RPMI7951 (cell line): ENCODE measurements at places on chromosomes 1 and 21. TPM values are rescaled to one million over a fixed set of nuclear protein-coding genes. Genes with fewer than 3 reads are reported as not detected.
A peak's percentile ranks its signal among the peaks of the same experiment; 100 is the strongest.

PRRX1 gene
- 41.5 and 52.6 TPM in 2 replicates for total RNA-seq

DNA sequence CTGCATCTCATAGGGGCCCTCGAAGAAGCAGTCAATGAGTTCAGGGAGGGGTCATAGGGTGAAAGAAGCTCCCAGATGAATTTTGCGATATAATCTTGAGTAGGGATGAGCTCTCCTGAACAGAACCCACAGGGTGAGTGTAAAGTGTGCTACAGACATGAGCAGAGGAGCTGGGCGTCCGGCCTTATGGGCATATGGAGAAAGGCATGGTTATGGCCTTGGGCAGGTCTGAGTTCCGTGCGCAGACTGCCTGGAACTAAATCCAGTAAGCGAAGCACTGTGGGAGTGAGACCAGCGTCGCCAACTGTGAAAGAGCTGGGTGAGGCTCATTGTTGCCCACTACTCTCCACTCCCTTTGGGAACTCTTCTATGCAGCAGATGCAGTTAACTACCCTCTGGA, 28.7 kb downstream of the NSL1 start:
- no peak for DNase-seq

- DNase-seq = no peak
Observed at GRCh38 chr1:151681923-151682322, 34.7 kb downstream of the CELF3 start.

GRCh38 chr1:9867408-9868243, 42.4 kb downstream of the CTNNBIP1 start:
- peak; percentile 57 for DNase-seq

IGSF5 gene
- total RNA-seq = not detected in 2 replicates

GBP4 gene
- total RNA-seq = 0.60 and 0.78 TPM in 2 replicates

DNA sequence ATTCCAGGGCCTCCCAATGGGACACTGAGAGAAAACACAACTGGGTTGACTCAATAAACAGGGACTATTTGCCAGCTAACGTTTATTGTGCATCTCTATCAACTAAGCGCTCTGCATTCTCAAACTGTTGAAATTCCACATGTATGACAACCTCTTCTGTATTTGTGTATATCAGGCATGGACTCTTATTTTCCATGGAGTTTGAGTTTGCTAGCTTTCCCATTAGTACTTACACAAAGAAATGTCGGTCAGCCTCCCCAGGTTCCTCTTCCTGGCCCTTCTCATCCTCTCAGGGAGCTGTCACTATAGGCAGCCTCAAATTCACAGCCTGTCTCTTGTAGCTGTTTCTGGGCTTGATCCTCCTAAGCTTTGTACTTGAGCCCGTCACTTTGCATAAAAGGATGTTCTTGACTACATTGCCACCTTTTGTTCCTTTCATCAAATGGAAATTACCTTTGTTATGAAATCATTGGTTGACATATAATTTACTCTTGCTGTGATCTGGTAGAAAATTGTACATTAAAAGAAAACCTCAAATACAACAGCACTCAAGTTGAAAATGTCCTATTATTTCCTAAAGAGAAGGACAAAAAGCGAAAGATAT, 60.0 kb upstream of the NTPCR start:
- DNase-seq = peak; percentile 47
